Activated CD4-positive, alpha-beta T cell treated with anti-CD3 and anti-CD28 coated beads, Interleukin-2, Interleukin-4, amounts not matched to agents 100 ng/mL and 50 ng/mL, durations not matched to agents 16 hours and 8 hours (primary cell): ENCODE measurements at places on chromosomes 7 and 10.

- DNase-seq: no peak
These were observed 16.1 kb downstream of the BRAT1 start for GRCh38 chr7:2539031-2539911.

GRCh38 chr7:75906991-75907667, 7.8 kb upstream of the POR start:
- DNase-seq: no peak

DNA sequence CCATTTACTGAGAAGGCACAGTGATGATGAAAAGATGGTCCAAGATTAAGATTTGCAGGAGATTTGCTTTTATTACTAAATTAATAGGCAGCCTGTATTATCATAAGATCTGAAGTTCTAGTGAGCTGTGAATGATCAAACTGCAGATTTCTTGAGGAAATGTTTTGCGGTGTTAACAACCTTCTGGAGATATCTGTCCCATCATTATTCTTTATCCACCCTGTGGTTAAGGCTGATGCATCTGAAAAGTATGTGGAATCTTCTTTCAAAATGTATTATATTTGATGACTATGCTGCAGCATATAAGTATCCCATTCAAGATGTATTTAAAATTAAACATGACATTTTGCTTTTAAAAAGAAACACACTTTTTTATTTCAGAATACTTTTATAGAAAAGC, 150.3 kb downstream of the POLR1F start:
- DNase-seq: no peak

DNA sequence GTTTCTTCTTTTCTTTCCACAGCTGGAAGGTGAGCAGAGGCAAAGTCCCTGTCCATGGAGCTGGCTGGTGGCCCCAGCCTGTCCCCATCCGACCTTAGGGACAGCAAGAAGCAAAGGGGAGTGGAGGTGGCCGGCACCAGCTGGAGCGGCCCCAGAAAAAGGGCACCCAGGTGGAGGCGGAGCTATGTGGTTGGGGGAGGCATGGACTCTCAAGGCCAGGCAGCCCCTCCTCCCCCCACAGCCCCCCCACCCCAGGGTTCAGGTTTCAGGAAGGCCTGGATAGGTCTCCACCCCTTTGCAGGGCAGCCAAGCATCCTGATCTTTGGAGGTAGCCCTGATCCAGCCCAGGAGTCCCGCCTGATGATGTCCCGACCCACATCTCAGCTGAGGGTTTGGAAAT, at the start of gene SSC4D:
Gene SSC4D, minus strand, starts transcription at position 161 of the 400 bp plus-strand sequence. CDS start 5,258 bp downstream, outside the sequence.
- no peak for DNase-seq

DNA sequence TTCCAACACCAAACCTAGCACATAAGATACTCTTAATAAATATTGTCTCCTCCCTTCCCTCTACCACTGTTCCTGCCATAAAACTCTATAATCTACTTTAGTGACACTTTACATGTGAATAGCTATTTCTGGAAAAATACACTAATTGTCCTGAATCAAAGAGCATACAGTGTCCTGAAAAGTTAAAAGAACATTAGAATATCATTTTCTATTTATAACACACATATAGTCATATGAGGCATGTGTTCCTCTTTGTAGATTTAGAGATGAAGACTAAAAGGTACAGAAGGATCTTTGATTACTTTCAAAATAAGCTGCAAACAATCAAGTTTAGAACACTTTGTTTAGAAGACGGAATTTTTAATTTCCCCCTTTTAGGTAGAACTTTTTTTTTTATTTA, 13.6 kb downstream of the NCOA4 start:
- no peak for DNase-seq

DNA sequence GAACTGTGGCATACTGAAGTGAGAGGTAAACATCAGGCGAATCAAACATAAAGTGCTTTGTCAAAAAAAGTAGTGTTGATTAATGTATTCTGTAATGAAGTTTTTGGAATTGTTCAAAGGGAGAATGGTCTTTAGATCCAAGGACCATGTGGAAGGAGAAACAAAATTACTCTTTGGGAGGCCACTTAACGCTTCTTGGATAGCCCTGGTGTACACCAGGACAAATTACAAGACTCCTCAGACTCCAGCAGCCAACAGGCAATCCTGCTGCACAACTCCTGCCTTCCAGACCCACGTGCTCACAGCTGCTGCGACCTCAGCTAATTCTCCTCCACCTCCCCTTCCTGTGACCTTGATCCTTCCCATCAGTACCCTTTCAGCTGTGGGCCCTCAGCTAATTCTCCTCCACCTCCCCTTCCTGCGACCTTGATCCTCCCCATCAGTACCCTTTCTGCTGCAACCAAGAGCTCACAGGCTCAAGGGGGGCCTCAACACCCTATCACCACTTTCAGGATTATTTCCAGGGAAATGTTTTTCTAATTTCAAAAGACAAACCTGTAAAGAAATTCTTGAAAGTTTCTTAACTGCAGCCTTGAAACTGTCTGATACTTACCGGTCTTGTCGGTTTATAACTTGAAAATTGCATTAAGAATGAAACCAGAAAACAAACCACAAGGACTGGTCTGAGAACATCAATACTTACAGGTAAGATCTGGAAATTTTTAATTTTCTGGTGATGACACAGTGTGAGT, 29.7 kb upstream of the DDC start:
- DNase-seq: peak; percentile 85

DNA sequence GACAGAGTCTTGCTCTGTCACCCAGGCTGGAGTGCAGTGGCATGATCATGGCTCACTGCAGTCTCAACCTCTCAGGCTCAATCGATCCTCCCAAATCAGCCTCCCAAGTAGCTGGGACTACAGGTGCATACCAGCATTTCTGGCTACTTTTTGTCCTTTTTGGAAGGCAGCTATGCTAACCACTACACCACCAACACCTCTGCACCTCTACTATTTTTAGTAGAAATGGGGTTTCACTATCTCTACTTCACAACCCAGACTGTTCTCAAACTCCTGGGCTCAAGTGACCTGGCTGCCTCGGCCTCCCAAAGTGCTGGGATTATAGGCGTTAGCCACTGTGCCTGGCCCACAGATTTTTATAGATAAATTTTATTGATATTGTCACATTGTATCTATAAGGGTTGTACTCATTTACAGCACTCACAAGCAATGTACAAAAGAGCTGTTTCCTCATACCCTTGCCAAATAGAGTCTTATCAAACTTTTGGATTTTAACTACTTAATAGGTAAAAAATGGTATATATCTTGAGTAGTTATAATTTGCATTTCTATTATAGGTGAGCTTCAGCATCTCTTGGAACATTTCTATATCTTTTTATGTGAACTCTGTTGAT, 23.7 kb downstream of the PRR15 start:
- no peak for DNase-seq

- DNase-seq: peak; percentile 69
These were observed 31.9 kb downstream of the PIP4K2A start for GRCh38 chr10:22682237-22683139.

GRCh38 chr10:16559236-16559773, 37.6 kb upstream of the C1QL3 start:
- no peak for DNase-seq

GRCh38 chr10:119644205-119644814, 6.9 kb upstream of the BAG3 start:
- no peak for DNase-seq

DNA sequence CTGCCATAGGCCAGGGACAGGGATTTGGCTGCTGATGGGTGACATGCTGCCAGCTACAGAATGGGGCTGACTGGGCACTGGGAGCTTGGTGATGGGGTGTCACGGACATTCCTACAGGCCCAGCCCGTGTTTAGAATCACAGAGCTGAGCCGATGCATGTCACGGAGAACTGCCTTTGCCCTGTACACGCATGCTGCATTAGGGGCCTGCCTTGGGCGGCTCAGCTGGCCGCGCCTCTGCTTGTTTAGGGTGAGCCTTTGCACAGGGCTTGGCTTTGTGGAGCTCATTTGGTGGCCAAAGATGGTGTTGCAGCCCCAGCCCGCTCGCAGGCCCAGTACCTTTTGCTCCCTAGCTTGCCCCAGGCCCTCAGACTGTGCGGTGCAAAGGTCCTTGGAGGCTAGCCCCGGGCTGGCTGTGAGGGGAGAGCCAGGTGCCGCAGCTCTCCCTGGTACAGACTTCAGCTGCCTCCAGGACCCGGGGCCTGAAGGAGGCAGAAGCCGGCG, 108.4 kb upstream of the BTBD16 start:
- DNase-seq: no peak

DNA sequence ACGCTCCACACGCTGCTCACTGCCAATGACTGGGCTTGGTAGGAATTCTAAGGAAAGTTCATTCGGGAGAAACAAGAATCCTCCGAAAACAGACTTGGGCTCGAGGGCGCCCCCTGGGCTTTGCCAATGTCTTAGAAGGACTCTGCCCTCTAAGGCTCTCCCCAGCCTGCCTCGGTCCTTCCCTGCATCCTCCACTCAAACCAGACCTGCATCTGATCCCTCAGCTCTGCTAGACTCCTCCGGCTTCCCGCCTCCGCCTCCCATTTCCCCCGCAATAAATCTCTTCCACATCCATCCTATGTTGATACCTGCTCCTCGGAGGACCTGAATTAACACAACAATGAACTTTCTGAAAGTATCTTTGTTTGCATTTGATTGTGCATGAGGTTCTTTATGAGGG, 177.6 kb downstream of the PLPP4 start:
- DNase-seq: no peak

DNA sequence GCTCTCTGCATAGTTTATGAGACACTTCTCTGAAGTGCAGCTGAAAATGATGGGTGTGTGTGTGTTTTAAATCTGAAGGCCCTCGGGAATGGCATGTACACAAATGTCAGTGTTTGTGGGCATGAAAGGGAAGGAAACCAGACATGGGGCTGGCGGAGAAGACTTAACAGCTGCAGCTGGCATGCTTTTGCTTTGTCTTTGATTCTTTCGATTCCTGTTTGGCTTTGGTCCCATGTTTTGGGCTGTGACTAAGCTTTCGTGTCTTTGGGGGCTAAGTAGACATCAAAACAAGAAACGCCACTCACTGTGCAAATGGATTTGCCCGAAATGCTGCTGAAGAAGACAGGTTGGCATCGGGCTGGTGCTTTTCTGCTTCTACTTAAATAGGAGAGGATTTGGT, 179.3 kb downstream of the PFKFB3 start:
- no peak for DNase-seq

DNA sequence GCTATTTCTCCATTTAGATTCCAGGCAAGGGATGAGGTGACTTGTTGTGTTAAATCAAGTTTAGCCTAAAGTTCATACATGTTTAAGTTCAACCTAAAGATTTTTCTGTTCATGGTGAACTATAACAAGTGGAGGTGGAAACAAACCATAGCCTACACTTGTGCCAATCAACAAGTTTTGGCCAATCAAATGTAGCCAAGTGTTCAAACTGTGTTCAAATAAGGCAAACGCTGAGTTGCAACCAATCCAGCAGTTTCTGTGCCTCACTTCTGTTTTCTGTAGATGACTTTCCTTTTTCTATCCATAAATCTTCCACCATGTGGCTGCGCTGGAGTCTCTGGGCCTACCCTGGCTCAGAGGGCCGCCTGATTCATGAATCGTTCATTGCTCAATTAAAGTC, 4.5 kb upstream of the VOPP1 start:
- DNase-seq: no peak

DNA sequence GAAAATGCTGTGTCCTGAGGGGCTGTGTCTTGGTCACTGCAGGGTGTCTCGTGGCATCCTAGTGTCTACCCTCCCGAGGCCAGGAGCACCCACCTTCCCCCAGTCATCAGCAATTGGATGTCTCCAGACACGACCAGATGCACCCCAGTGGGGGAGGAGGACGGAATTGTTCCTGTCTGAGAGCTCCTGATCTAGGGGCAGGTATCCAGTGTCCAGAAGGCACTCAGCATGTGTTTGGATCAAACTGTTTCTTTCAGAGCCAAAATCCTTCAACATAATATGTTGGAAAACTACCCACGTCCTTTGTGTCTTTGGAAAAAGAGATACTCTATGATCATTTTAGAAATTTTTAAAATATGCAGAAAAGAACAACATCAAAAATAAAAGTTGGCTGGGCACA, 16.9 kb downstream of the PRKRIP1 start:
- no peak for DNase-seq

DNA sequence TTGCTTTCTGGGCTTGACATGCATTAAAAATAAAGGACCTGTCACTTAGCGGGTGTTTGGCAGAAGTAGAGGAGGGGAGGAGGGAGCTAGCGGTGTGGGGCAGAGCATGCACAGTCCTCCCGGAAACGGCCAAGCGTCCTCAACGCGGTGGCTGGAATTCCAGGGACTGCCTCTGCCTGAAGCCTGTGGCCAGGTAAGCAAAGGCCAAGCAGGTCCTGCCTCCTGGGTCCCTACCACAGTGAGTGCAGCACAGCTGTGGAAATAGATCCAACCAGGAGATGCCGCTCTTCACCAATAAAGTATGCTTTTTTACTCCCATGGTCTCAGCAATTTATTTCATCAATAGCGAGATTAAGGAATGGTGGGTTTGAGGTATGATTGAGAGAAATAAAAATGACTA, 323.4 kb downstream of the WDR37 start:
- DNase-seq: no peak

- DNase-seq: no peak
These were observed 684.9 kb upstream of the CELF2 start for GRCh38 chr10:10332786-10333185.

DNA sequence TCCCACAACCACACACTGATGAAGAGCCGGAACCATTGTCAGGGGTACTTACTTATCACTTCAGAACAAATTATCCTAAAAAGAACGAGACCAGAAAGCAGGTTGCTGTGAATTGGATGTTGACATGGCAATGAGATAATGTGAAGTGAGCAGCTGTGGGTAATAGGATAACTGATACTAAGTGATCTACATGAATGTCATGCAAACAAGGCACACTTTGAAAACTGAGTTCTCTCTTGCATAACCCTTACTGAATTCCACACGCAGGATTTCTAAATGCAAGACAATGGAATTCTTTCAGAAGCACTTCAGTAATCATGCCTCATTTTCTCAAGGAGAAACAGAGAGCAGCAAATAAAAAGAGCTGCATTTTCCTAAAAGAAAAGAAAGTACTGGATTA, 242.5 kb upstream of the TMEM229A start:
- DNase-seq: no peak

DNA sequence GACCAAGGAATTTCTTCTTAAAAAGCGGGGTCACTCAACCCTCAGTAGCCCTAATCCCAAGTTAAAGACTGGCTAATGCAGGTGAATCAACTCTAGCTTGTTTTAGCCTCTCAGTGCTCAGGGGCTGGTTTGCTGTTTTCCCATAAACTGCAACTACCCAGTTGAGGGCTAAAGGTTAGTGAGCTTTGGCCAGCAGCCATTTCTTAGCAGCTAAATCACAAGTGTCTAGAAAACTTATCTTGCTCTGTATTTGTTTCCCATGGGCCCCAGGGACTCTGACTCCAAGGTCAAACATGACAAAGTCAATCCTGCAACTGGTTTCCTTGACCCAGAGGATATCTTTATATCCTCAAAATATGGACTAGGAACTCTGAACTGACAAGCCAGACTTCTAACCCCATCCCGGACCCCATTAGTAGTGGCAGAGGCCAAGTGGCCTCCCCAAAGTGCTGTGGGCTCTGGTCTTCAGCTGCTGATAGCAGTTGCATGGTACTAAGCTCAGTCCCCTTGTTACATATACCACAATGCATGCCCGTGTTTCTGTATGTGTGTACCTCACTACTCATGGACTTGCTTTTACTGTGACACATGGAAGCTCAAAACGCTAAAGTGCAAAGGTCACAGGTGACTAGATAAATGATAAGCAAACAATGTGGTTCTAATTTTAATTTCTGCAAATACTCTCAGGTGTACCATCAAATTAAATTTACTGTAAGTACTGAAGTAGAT, 793.0 kb upstream of the IGFBP3 start:
- no peak for DNase-seq
